Liver (tissue), 10 donors: ENCODE measurements at places on chromosomes 7 and 10.

- DNase-seq = no peak
Observed at GRCh38 chr7:45001138-45001694, 1.2 kb downstream of the CCM2 start.

DNA sequence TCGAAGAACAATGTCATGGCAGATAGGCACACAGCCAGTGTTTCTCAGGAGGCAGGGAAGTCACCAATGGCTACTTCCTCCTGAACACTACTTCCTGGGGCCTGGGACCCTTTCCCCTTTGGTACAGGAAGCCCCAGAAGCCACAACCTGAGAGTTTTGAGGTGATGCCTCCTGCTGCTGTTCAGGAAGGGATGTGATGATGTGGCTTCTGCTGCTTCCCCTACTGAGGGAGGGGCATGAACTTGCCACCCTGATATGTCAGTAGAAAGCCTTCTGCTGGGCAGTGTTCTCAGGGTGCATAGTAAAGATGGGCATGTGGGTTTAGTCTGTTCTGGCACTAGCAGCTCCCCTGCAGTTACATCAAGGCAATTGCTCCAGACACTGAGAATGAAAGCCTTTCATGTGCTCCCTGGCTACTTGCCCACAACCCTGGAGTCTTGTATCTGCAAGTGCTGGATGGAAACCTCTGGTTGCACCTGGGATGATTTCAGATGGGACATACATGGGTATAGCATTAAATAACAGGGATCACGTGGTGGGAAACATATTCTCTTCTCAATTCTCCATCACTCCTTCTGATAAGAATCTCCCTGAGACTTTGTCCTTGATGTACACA is 69.3 kb downstream of the ADRA2A start:
- DNase-seq = no peak

DNA sequence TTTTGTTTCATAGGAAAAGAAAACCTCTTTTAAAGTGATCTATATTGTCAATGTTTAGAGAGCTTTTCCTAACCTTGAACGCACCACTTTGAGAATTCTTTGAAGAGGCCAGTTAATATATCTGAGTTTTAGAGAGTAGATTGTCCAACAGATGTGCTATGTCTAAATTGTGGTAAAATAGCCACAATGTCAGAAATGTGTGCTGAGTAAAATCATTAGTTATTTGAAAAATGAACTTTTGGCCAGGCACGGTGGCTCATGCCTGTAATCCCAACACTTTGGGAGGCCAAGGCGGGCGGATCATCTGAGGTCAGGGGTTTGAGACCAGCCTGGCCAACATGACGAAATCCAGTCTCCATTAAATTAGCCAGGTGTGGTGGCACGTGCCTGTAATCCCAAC is 61.6 kb upstream of the KIAA1217 start:
- no peak for DNase-seq

DNA sequence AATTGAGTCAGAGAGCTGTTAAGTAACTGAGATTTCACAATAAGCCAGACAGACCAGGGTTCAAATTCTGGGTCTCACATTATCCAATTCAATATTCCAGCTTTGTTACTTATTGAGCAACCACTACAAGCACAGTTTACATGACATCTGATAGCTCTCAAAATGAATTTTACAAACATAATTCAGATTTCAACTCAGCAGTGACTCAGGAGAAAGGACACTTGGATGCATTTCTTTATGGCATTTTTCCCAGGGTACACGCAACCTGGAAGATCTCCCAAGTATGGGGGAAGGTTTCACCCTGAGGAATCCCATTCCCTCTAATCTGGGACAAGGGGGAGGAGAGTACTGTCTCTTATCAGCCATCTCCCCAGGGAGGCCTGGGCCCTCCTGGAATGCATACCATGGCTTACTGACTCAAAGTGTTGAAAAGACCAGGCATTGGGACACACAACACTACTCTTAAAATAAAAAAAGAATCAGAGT is 102.4 kb downstream of the CFTR start:
- DNase-seq = no peak

DNA sequence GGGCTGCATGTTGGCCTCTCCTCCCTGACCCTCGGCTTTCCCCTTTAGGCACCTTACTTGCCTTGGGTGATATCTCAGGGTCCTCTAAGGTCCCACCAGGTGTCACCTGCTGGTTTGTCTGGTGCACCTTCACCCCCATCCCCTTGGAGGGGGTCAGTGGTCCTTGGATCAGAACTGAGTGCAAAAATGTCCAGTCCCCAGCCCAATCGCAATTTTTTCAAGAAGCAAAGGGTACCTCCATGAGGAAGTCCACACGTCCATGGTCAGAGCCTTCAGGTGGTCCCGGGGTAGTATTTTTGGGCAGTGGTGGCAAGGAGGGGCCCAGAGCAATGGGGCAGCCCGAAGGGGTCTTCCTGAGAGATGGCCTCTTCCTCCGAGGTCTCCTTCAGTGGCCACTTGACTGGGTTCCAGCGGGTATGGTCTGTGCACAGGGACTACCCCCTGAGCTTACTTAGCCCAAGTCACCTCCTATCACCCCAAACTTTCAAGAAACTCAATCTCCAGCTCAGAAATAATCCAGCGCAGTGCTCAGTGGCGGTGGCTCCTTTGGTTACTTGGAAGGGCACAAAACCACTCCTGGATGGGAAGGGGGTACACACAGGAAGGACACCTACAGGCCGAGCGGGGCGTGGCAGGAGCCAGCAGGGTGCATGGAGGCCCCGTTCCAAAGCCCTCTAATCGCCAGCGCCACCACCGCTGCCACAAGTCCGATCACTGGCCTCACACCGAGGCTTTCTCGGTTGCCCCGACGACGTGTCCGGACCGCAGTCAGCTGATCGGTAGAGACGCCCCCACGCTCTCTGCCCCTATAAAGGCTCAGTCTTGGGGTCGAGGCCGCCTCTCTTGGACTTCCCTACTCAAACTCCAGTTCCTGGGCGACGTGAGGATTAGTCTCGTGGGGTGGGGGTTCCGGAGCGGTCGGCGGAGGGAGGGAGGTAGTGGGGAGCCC is 4.5 kb downstream of the SAP25 start:
- peak; percentile 81 for DNase-seq

- no peak for DNase-seq
Observed at GRCh38 chr7:132881317-132881716, 200.6 kb downstream of the CHCHD3 start.

DNA sequence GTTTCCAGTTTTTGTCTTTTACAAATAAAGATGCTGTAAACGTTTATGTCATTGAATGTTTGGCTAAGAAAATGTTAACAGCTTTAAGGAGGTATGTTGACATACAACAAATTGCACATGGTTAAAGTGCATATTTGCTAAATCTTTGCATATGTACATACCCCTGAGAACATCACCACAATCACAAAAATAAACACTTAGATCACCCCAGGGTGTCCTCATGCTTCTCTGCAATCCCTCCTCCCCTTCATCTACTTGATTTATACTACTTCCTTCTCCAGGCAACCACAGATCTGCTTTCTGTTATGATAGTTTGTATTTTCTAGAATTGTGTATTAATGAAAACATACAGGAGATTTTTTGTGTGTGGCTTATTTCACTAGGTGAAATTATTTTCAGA is 209.5 kb downstream of the GLRX3 start:
- DNase-seq = no peak
